ENCODE measurements at places on chromosomes 16 and 17.

GRCh38 chr16:65315081-65315780 is 193.4 kb upstream of the CDH11 start:
- no peak for DNase-seq

DNA sequence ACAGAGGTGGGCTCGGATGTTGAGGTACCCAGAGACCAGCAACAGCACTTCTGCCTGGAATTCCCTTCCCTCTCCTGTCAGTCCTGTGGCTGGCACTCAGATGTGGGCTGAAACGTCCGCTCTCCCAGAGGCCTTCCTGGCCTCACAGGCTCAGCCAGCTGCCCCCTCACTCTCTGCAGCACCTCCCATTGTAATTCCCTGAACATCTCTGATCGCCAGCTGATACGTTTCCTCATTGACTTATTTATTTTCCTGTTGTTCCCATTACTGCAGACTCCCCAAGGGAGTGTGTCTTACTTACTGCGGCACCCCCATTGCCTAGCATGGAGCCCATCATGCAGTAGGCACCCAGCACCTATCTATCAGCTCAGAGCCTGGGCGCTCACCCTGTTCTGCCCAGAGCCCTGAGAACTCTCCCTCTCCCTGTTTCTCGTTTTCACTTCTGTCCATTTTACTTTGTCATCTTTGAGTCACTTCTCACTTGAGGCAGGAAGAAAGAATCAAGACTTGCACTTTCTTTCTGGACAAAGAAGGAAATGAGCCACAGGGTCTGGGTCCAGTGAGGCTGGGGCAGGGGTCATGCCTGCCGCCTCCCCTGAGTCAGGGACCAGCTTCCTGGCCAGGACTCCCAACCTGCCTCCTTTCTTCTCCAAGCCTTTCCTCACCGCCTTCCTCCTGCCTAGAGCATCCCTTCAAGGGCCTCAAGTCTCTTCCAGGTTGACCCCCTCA is 10.2 kb downstream of the CDH5 start:
- no peak for DNase-seq

DNA sequence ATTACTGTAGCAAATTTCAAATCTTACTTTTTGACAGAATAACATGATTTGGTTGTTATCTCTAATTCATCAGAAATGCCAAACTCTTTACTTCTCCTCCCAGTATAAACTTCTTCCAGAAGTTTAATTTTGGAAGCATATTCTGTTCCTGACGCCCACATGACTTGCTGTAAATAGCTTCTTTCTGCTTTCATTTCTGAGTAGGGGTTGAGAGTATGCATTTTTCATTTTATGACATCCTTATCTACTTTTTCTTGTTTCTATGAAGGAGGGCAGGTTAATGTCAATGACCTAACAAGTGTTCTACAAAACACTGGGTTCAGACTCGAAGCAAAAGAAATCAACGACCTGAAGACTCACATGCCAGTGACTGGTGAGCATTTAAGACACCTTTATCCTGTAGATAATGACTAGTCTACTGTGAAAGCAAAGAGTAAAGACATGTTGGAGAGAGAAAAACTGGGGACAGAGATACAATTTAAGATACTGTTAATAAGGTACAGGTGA is 36.5 kb upstream of the EFCAB3 start:
- no peak for DNase-seq

GRCh38 chr17:63881935-63882601 is at the start of gene GH2:
Gene GH2, minus strand, starts transcription at chr17:63881944. Its CDS starts 143 bp downstream, at chr17:63881801.
- peak; percentile 47 for DNase-seq

GRCh38 chr17:70947636-70948565 is 778.6 kb downstream of the KCNJ2 start:
- DNase-seq, result no peak

DNA sequence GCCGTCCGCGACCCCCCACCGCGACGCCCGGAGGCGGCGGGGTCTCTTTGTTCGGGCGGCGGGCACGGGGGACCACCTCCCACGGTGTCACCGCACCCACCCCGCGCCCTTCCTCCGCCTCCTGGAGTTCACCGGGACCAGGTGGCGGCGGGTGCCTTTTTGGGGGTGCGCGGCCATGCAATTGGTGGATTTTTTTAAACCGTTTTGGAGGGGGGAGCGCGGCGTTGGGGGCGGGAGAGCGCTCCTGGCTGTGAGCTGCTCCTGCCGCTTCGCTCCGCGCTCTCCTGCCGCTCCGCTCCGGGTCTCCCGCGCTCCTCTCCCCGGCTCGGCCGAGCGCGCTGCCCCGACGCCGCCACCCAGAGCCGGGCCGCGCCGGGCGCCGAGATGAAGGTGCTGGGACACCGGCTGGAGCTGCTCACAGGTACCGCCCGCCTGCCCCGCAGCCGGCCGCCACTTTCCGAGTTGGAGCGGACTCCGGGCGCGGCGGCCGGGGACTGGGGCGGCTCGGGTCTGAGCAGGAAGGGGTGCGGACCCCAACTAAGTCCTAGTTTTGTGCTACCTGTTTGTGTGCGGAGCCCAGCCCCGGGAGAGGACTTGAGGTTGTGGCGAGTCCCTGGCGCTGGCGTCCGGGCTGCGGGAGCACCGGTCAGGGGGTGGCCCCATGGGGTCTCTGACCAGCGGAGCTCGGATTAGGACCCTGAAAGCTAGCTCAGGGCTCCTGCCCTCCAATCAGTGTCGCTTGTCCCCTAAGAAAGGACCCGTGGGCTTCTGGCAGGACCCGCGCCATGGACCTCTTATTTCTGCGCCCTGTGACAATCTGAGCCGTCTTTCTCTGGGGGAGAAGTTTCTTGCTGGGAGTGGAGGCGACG is 35.7 kb upstream of the NDRG4 start:
- DNase-seq, result no peak

DNA sequence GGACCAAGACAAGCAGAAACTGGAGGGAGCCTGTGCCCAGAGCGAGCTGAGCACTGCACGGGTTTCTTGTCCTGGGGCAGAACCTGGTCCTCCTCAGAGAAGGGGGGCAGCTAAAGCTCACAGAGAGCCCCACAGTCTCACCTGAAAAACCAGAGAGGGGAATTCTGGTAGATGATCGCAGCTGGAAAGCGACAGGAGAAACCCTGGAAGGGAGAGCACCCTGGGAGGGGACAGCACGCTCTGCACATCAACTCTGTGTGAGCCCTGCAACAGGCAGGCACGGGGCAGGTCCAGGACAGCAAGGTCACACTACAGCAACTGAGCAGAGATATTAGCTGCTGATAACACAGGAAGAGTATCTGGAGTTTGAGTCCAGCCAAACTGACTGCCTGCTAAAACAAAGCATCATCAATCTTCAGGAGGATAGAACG is 18.2 kb downstream of the ZCCHC14 start:
- DNase-seq, result no peak

- DNase-seq, result peak; percentile 83
Measured at GRCh38 chr17:47120521-47121095, 68.5 kb downstream of the CDC27 start.

GRCh38 chr17:170130-170670 is 11.2 kb downstream of the DOC2B start:
- no peak for DNase-seq

- peak; percentile 31 for DNase-seq
Measured at GRCh38 chr16:74291577-74292208, 4.9 kb upstream of the PSMD7 start.

DNA sequence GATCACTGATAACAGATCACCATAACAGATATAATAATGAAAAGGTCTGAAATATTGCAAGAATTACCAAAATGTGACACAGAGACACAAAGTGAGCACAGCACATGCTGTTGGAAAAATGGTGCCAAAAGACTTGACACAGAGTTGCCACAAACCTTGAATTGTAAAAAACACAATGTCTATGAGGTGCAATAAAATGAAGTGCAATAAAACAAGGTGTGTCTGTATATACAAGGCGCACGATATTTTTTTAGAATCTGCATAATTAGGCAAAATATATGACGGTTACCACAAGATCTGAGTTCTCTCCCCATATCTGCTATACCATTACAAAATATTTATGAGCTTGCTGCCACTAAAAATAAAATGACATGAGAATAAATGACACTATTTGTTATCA is 171.9 kb upstream of the AXIN2 start:
- DNase-seq, result no peak

GRCh38 chr17:21339011-21339410 is 37.1 kb upstream of the KCNJ12 start:
- no peak for DNase-seq

GRCh38 chr17:80692931-80693467 is 148.4 kb downstream of the RPTOR start:
- DNase-seq, result no peak

DNA sequence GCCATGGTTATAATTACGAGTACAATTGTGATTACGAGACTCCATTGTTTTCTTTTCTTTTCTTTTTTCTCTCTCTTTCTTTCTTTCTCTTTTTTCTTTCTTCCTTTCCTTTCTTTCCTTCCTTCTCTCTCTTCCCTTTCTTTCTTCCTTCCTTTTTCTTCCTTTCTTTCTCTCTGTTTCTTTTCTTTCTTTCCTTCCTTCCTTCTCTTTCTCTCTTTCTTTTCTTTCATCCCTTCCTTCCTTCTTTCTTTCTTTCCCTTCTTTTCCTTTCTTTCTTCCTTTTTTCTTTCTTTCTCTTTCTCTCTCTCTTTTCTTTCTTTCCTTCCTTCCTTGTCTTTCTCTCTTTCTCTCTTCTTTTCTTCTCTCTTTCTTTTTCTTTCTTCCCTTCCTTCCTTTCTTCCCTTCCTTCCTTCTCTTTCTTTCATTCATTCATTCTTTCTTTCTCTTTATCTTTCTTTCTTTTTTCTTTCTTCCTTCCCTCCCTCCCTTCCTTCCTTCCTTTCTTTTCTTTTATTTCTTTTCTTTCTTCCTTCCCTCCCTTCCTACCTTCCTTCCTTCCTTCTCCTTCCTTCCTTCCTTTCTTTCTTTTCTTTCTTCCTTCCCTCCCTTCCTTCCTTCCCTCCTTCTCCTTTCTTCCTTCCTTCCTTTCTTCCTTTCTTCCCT is 14.1 kb upstream of the NTN1 start:
- DNase-seq, result no peak

DNA sequence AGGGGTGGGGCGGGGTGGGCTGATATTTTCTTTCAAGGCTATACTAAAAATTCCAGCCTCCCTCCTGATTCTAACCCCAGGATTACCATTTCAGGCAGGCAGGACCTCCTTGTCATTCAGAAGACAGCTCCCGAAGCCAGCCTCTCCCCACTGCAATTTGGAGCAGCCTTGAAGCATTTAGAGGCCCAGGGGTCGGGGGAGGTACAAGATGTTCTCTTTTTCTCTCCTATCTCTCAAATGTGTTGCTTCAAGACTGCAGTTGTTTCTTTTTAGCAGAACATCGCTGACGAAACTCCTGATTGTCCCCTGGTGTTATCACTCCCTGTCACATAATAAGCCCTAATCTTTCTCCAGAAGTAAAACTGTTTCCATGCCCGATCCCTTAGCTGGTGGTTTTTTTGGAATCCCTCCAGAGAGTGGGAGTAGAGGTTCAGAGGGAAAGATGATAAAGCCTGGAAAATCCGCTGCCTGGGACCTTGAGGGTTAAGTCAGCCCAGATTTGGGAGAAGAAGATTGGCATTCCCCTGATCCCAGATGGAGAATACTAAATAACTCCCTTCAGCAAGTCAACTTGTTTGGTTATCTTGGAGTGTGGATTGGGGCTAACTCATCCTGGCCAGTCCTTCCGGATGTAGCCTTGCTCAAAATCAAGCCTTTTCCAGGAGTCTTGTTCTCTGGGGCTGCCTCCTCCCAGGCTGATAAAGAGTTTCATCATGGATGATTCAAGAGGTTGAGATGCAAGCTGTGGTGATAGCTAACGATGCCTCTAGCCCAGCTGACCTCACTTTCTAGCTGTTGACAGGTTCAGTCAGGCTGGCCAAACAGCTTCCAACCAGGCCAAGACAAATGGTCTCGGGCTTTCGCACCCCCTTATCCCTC is 71.3 kb downstream of the SOX9 start:
- DNase-seq, result peak; percentile 94

DNA sequence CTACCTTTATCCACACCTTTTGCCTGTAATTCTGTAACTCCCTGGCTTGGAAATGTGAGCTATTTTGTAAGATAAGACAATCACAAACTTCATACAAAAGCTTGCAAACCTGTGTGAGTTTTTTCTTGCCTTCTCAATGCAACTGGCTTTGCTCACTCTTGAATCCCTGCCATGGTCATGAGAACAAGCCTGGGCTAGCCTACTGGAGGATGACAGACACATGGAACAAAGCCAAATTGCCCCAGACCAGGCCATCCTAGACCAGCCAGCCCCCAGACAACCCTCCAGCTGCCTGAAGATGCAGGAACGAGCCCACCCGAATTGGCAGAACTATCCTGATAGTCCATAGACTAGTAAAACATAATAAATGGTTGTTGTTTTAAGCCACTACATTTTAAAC is 466.6 kb upstream of the ERCC4 start:
- DNase-seq, result peak; percentile 13

DNA sequence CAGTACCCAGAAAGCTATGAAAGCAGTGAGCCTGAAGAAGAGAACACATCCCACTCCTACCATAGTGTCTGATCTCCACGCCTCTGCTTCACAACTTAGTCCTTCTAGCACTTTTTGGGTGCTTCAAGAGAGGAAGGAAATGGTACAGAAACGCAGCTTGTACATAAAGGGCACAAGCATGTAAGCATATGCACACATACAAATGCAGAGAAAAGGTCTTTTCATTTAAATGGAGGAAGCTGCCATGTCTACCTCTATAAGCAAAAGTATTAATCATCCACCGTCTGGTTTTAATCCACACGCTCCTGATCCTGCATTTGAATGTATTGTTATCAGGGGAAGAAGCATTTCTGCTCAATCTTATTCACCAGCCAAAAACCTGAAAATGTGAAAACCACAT is 100.7 kb downstream of the HIC1 start:
- peak; percentile 36 for DNase-seq

DNA sequence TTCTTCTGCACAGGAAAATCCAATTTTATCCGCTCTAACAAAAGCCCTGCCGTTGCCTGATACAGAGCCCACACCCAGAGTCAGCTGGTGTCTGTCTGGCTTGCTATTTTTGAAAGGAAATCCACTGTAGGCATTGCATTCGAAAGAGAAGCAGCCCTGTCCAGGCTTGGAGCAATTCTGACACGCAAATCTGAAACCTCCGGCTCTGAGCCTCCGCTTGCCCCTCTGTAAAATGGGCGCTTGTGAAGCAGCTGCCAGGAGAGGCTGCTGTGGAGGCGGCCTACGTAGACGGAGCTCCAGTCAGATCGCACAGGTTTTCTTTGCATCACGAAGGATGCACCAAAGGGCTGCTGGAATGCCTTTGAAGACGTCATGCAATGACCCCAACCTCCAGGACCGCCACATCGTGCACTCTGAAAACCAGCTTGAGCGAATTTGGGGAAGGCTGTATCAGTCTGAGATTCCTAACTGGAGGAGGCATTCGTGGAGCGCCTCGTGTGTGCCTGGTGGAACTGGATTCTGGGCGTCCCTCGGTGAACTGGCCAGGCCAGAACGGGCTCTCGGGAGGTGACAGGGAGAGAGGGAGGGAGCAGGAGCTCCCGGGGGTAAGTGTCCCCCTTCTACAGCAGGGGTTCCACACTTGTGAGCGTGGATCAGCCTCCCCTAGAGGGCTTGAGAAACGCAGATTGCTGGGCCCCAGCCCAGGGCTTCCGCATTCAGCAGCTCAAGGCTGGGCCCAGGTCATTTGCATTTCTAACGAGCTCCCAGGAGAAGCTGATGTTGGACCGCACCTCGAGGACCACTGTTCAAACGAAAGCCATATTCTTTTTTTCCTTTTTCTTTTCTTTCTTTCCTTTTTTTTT is 215.5 kb downstream of the MRTFB start:
- DNase-seq, result no peak

GRCh38 chr16:82585675-82586074 is 41.1 kb upstream of the CDH13 start:
- peak; percentile 90 for DNase-seq

All from fibroblast of skin of right biceps (primary cell).